ENCODE measurements at places on chromosomes 6 and 20.
A peak's percentile ranks its signal among the peaks of the same experiment; 100 is the strongest.

- peak; percentile 50 for DNase-seq
Measured at GRCh38 chr20:22684072-22684762, 99.8 kb upstream of the FOXA2 start.

DNA sequence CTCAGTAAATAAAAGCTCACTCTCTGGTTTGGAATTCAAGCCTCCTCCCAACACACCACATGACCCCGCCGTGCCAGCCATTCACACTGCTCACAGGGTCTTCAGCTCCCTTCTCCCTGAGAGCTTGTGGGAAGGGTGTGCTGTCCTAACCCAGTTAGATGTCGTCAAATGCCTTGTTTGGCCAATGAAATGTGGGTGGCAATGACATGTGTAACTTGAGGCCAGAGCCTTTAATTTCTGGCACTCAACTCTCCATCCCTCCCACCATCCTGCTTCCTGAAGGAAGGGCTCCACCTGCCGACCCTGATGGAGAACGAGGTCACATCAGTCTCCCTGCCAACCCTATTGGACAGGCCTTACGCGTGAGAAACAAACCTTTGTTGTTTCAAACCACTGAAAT lies 224.5 kb upstream of the AGPAT4 start:
- no peak for DNase-seq

DNA sequence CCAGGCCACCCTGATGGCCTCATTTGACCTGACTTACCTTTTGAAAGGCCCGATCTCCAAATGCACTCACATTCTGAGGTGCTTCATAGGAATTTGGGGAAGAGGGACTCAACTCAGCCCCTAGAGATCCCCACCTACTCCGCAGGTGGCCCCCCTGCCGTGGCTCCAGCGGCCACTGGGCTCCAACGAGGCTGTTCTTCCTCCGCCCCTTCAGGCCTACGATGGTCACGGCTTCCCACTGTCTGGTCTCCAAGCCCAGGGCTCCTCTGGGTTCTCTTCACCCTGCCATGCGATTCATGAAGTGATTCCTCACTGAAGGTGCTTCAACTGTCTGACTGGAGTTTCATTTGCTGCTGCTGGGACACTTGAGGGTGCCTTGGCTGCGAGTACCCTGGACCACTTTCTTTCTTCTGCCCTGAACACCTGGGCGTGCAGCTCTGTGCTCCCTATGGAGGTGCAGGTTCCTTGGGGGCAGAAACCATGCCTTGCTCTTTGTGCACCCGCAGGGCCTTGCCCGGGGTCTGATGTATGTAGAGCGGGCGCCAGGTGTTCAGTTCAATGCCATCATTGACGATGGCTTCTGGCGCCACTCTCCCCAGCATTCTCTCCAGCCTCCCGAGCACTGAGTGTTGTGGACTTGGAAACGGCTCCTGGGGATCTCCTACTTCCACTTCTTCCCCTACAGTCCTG lies 10.0 kb upstream of the DUSP22 start:
- DNase-seq = no peak

- DNase-seq = no peak
Measured at GRCh38 chr20:51531141-51531710, 11.3 kb downstream of the NFATC2 start.

GRCh38 chr6:1597121-1597744 lies 12.5 kb upstream of the FOXC1 start:
- no peak for DNase-seq

- DNase-seq = no peak
Measured at GRCh38 chr6:41022294-41022693, 16.7 kb downstream of the UNC5CL start.

GRCh38 chr20:46000262-46000996 lies 8.3 kb upstream of the MMP9 start:
- DNase-seq = no peak

- DNase-seq = no peak
Measured at GRCh38 chr6:152986978-152987377, 4.1 kb upstream of the FBXO5 start.

- no peak for DNase-seq
Measured at GRCh38 chr20:44019638-44020335, 105.1 kb downstream of the TOX2 start.

DNA sequence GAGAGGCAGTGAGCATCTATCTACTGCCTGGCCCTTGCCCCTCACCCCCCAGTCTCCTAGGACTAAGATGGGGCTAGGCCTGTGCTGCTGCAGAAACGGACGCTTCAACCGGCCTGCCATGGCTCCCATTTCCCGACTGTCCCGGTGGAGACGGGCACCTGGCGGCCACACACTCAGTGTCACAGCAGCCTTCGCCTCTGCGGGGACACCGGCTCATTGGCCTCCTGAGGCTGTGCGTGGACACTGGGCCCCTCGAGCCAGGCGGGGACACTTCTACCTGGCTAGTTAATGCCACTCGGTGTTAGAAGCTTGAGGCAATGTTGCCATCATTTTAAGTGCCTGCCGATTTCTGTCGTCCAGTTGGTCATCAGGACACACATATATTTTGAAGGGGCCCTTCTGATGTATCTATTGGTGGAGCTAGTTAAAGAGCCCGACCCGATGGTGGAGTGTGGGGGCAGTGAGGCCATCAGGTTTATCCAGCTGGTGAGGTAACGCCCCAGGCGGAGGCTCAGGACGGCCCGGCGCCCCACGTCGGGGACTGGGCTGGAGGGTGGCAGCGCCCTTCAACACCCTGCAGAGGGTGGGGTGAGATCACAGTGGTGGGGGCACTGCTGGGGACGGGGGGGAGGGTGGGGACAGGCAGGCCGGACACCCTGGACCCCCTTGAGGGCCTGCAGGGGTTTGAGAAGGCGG lies 58.9 kb upstream of the GATA5 start:
- DNase-seq = no peak

DNA sequence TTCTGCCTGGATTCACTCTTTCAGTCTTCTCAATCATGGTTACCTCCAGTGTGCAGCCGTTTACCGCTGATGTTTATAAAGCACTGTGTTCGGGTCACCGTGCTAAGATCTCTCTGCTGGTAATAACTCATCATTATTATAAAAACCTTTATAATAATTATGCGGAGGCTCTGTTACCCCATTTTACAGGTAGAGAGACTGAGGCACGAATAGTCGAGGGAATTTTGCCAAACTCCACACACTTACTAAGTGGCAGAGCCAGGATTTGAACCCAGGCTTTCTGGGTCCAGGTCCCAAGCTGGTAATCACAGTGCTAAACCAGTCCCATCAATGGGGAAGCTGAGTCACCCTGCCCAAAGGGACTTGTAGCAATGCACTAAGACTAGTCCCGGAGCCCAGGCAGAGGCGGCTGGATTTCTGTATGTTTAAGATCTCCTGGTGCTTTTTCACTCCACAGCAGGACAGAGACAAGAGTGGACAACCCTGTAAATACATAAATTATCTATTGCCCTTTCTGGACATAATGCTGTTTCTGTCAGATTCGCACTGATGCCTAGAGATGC lies 48.1 kb downstream of the SYNJ2 start:
- DNase-seq = no peak

DNA sequence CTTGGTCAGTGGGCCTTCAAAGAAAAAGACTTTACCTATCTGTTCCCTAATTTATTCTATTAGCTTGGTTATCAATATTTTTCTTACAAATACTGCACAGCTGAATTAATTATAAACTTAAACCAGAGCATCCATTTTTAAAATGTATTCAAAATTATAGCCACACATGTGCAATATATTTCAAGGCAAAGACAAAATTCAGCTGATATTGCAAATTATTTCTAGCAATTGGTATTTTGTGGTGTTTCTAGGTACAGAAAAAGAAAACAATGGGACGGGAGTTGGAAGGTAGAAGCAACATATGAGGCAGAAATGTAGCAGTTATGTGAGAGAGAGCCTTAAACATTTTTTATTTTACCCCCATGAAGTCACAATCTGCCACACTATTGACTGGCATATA lies 64.9 kb downstream of the MAP3K7 start:
- DNase-seq = no peak

DNA sequence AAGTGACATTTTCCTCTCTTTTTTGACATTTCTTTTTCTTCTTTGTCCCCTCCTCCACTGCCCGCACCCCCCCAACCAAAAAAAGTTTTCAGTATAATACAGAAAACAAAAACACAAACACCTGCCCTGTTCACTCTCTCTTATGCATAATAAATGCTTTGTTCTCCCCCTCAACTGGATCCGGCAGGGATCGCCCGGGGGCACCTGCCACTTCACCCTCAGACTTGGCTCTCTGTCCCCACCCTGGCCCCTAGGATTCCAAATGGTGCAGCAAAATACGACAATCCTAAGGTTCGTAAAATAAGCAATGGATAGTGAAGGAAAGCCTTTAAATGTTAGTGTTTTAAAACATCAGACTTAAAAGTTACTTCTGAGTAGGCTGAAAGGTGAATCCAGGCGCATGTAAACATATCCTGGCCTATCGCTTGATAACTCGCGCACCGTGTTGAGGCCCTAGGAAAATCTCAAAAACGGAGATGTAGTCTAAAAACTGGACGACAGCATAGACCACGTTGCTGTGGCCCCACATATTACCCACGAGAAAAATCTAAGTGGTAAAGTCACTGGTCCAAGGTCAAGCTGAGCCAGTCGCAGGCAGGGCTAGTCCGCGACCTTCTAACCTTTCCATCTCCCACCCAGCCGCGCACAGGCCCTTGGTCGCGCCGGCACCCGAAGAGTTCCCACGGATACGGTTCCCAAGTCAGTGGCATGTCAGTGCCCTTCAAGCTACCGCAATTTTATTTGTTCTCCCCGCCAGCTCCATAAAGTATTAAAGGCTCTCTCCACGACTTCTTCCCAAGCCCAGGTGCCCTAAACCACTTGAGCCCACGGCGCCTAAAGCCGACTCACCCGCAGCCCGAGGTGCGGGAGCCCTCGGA lies 130.8 kb downstream of the OGFRL1 start:
- no peak for DNase-seq

- DNase-seq = peak; percentile 56
Measured at GRCh38 chr6:1856381-1856780, 246.7 kb downstream of the FOXC1 start.

DNA sequence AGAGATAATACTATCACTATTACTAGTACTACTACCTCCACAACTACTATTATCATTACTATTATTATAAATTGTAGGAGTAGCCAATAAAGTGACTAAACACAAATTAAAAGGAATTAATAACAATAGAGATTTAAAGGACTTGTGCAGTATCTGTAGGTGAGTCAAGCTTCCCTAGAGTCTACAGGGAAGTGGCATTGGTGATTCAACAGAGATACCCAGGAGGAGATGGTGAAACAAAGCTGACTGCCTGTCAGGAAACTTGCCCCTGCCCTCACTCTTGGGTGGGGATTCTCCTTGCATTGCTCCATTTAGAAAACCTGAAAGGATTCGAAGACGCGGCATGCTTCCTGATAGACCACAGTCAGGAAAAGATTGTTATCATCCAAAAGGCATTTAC lies 23.3 kb upstream of the BCLAF1 start:
- no peak for DNase-seq

- DNase-seq = no peak
Measured at GRCh38 chr6:111761783-111762312, 111.4 kb downstream of the FYN start.

GRCh38 chr6:149863698-149864577 lies at the start of gene LRP11:
TSS of gene LRP11 (minus strand) at chr6:149864359. CDS start at chr6:149864020, 339 bp downstream.
- no peak for DNase-seq

DNA sequence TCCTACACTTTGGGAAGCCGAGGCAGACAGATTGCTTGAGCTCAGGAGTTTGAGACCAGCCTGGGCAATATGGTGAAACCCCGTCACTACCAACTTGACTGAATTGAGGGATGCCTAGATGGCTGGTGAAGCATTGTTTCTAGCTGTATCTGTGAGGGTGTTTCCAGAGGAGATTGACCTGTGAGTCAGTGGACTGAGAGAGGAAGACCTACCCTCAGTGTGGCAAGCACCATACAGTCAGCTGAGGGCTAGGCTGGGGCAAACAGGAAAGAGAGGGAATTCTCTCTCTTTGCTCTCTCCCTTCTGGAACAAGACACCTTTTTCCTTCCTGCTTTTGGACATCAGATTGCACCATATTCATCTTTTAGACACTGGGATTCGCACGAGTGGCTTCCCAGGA lies 3.7 kb upstream of the ZUP1 start:
- no peak for DNase-seq

DNA sequence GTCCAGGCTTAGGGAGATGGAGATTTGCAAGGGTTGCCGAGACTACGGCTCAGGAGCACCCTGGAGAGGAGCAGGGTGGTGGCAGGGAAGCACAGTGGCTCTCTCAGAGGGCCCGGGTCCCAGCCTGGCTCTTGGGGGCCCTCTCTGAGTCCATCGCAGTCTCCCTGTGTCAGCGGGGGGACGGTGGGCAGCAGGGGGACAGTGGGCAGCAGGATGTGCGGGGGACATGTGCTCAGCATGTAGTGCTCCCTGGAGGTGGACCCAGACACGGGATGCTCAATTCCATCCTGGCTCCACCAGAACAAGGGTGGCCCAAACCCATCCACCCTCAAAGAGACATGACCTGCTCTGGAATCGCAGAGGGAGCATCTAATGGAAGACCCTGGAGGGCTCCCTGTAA lies 43.0 kb upstream of the ZBP1 start:
- DNase-seq = no peak

- no peak for DNase-seq
Measured at GRCh38 chr20:63056236-63057170, 49.7 kb upstream of the BHLHE23 start.

DNA sequence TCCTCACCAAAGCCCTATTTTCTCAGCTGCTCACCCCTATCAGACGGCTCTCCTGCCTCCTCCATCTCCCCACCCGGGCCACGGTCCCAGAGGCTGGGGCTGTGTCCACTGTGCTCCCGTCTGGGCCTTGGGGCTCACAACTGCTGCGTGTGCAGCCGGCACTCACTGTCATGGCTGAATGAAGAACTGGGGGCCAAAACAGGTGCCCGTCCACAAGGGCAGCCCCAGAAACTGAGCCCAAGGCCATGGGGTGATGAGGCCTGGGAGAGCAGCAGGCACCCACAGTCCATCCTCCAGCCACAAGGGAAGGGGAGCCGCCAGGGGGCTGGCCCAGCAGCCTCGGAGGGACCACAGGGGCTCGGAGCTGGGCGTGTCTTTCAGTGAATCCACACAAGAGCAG lies 159.5 kb downstream of the DLL1 start:
- no peak for DNase-seq

- no peak for DNase-seq
Measured at GRCh38 chr20:7389216-7389615, 551.0 kb downstream of the HAO1 start.

- no peak for DNase-seq
Measured at GRCh38 chr6:41214559-41215238, 13.4 kb upstream of the TREML4 start.

- DNase-seq = no peak
Measured at GRCh38 chr6:3725145-3726047, 26.1 kb downstream of the PXDC1 start.

GRCh38 chr6:154071236-154071635 lies 32.2 kb downstream of the OPRM1 start:
- DNase-seq = no peak

DNA sequence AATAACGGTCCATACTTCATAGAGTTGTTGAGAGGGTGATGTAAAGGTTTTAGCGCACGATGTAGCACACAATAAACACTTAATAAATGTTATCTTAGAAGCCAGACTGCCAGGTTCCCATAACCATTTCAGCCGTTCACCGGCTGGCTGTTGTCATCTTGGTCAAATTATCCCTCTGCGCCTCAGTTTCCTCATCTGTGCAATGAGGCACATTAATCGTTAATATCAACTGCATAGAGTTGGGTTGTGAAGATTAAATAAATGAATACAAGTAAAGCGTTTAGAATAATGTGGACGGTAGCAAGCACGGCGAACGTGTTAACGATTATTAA lies 432 bp upstream of the PSMF1 start:
- DNase-seq = no peak

All from NCI-H1417 treated with DMSO at 0.1 percent for 48 hours (cell line).